Brain (organoid and tissue), 16 donors: ENCODE measurements at places on chromosomes 5 and 9. TPM values are rescaled to one million over a fixed set of nuclear protein-coding genes. Genes with fewer than 3 reads are reported as not detected.
A peak's percentile ranks its signal among the peaks of the same experiment; 100 is the strongest.

The SEMA6A gene
- polyA plus RNA-seq = 34.2 TPM

The NOXA1 gene
- 7.3 TPM for polyA plus RNA-seq

The RNF183 gene
- polyA plus RNA-seq = 6.0 TPM

The HMCN2 gene
- polyA plus RNA-seq = 0.34 TPM

The ITGA1 gene
- polyA plus RNA-seq = 3.5 TPM

GRCh38 chr5:90932052-90932699 is 373.6 kb downstream of the ADGRV1 start:
- DNase-seq = peak; percentile 54

DNA sequence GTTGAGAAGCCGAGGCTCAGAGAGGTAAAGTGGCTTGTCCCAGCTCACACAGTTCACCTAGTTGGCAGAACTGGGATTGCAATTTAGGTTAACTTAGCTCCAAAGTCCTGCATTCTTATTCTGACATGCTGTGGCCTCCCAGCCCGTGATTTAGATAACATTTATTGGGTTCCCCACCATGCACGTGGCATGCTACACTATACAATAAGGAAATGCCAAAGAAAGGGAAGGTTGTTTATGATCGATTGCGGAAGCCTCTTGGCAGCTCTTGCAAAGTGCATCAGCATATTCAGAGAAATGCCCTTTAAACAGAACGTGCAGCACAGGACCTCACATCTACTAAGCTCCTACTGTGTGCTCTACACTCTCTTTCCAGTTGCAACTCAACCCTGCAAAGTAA is 3.2 kb downstream of the NEURL1B start:
- no peak for DNase-seq

DNA sequence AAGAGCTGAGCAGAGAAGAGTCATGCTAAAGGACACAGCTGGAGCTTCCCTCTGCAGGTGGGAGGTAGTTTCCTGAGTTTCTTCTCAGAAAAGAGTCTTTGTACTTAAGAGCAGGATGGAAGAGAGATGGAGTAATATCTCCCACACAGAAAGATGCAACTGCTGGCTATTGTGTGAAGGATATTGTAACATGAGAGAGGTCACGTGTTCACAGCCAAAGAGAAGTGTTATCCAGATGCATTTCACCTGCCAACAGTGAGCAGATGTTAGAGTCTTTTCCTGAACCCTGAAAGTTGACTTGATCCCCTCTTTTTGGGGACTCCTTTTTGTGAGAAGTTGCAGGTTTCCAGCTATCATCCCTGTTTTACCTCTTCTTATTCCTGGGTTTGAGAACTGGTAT is 14.0 kb upstream of the TRIO start:
- DNase-seq = no peak

GRCh38 chr5:78500871-78501270 is 140.5 kb downstream of the SCAMP1 start:
- no peak for DNase-seq

- no peak for DNase-seq
These were observed 746 bp downstream of the STRBP start for GRCh38 chr9:123267481-123268198.

DNA sequence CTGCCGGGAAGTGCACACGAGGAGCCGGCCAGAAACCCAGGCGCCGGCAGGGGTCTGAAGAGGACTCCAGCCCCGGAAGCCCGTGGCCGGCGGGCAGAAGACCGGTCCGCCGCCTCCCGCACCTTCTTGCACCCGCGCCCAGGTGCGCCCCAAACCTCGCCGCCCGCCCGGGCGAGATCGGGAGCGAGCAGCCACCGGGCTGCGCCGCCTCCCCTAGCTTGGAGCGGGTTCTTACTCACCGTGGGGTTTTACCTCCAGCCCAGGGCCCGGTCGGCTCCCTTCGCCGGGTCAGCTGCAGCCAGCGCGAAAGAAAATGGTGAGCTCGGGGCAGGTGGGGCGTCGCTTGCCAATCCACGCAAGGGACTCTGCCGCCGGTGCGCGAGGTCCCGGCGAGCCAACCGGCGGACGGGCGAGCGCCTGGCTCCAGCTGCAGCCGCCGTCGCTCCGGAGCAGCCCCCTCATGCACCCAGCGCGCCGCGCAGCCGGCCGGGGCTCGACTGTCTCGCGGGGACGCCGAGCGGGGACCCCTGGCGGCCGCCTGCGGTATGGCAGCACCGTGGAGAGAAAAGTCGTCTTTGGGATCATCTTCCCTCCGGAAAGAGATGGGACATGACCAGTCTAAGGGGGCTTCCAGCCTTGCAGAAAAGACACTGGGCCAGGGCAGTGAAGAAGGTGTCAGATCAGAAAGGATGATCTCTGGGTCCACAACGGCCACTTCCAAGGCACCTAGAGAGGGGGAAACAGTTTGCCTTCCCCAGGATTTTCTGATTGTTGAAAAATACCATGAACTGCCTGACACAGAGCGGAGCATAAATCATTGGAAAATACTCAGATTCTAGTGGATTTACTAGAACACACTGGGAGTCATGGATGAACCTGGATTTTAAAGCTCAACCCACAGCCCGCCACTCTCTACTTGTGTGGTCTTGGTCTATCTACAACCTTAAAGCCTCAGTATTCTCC is at the start of gene MOB3B:
Gene MOB3B (minus strand): TSS at position 499 of the 963 bp plus-strand sequence. CDS start 74,264 bp downstream, outside the sequence.
- DNase-seq = peak; percentile 89

GRCh38 chr9:105293408-105293807 is 49.0 kb downstream of the SLC44A1 start:
- DNase-seq = no peak
